NCI-H2081 (cell line): ENCODE measurements at places on chromosomes 2 and 18.
A peak's percentile ranks its signal among the peaks of the same experiment; 100 is the strongest.

DNA sequence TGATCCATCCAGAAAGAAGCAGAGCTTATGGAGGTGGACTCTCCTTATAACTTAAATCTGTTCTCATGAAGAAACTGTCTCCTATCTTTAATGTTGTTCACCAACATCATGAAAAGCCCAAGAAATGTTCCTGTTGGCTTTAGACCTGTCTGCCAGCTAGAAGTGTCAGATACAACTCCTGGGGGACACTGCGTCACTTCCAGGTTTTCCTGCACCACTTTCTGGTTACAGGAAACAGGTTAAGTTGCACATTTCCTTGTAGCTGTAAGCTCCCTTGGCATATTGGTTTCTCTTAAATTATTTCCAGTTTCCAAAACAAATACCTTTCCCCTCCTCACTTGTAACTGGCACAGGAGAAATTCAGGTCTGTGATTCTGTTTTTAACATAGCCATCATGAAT, 2.9 kb downstream of the CEP68 start:
- no peak for DNase-seq

DNA sequence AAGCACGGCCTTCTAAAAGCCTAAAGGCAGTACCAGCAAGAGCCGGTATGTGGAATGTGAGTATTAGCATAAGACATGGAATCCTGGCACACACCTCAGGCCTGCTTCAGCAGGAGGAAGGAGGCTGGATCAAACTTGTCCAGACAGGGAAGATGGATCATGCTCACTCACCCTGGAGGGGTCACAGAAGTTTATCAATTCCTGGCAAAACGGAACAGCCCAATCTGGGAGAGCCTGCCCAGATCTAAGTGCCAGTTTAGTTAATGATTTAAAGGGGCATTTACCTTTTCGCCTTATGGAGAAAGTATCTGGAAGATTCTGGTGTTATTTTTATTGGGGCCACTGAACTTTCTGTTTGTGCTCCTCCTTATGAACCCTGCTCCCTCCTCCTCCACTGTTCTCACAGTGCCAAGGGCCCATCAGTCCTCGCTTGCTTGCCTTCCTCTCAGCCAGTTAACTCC, 58.3 kb upstream of the NFE2L2 start:
- no peak for DNase-seq

DNA sequence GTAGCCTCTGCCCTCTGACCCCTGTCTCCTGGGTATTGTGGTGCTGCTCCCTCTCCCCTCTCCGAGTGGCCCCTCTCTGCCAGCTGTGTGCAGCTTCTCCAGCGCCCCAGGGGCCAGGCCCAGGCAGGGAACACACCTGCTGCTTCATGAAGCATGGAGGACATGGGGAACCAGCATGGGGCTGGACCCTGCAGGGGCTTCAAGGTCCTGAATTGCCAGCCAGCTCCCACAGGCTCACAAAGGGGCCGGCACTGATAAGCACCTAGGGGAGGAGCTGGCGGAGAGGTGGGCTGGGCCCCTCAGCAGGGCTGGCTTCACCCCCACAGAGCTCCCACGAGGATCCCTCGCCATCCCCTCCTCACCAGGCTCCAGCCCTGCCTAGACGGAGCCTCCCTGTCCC, 77.4 kb upstream of the GPC1 start:
- DNase-seq, result no peak

- DNase-seq, result no peak
Observed at GRCh38 chr2:216636551-216637450, 3.6 kb downstream of the IGFBP2 start.

DNA sequence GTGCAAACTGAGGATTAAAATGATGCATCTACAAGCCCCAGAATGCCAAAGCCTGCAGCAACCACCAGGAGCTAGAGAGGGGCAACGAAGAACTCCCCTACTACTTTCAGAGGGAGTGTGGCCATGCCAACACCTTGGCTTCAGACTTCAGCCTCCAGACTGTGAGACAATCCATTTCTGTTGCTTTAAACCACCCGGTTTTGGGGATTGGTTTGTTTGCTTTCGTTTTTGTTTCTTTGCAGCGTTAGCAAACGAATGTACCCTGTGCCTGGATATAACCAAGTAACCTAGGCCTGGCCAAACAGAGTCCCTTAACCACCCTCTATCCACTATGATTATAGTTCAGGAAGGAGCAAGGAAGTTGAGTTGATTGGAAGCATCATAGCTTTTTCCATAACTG, 171.2 kb upstream of the NCK2 start:
- DNase-seq, result no peak

GRCh38 chr2:231909631-231910030, 16.6 kb downstream of the NPPC start:
- DNase-seq, result no peak

- no peak for DNase-seq
Observed at GRCh38 chr2:142533177-142533576, 344.3 kb upstream of the KYNU start.

GRCh38 chr2:64888591-64889309, 100.4 kb upstream of the SLC1A4 start:
- no peak for DNase-seq

DNA sequence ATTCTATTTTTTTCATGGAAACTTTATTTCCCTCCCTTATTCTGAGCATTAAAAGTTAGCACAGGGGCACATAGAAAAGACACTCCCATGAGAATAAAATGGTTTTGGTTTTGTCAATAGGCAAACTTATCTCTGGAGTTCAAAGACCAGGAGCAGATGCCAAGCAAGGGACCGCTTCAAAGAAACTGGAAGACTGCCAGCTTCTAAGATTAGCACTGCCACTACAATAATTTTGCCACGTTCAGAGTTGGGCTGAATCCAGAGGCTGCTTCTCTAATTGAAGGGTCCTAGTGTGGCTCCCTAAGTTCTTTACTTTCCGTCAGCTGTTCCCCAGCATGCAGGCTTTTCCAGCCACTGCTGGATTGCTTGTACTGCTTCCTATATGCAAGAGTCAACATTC, 681.0 kb upstream of the GCFC2 start:
- DNase-seq, result no peak

DNA sequence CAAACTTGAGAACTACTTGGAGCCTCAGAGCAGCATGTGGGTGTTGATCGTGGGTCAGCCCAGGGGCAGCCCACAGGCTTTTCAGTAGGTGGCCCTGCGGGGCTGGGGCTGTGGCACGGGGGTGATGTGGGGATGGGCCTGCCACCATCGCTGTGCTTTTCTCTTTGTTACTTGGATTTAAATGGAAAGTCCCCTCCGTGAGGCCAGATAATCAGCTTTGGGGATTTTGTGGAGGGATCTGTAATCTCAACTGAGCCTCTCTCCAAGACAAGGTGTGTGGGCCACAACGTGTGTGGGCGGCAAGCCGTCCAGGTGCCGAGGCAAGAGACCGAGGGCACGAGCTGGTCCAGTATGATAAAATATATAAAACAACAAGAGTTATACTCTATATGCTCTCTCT, 16.7 kb downstream of the COLEC11 start:
- DNase-seq, result no peak

GRCh38 chr18:28689588-28689987, 512.7 kb upstream of the CDH2 start:
- no peak for DNase-seq

DNA sequence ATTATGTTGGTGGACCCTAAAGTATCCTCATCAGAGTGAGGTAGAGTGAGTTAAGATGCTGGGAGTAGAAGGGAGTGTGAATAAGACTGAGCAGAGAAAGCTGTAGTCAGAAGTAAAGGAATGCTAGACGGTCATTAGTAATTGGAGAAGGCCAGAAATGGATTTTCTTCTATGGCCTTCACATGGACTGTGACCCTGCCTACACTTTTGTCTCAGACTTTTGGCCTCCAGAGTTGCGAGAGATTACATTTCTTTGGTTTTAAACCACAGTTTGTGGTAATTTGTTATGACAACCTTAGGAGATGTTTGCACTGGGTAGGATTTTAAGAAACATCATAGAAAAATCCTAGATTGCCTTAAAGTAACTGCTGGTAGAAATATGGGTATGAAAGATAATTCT, 1267.7 kb upstream of the TMEFF2 start:
- DNase-seq, result no peak

GRCh38 chr2:218229851-218230250, 12.9 kb downstream of the ARPC2 start:
- DNase-seq, result no peak

- no peak for DNase-seq
Observed at GRCh38 chr18:45166836-45167551, 448.3 kb upstream of the SLC14A2 start.

DNA sequence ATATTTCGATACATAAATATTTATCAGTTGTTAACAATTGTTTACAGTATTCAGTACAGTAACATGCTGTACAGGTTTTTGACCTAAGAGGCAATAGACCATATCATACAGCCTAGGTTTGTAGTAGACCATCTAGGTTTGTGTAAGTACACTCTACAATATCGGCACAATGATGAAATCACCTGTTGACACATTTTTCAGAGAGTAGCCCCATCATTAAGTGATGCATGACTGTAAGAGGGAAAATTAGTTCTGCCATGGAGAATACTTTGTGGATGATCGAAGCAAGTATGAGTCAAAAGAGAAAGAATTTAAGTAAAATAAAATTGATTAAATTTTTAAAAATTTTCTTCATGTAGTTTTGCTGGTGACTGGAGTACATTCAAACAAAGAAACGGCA, 32.6 kb downstream of the VIT start:
- no peak for DNase-seq

DNA sequence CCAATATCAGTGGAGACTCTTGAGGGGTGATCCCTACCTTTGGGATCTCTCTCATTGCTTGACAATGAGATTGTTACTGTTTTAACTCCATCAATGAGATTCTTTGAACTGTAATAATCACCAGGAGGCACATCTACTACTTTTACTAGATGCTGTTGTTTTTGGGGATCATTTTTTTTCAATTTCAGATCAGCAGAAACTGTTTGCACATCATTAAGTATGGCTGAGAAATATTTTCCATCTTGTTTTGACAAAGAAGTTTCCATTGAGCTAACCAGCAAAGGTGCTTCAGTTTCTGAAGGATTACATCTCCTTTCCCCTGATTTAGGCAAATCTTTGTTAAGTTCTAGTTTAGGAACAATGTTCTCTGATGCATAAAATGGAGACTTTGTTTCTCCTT, 54.8 kb upstream of the SLC4A10 start:
- no peak for DNase-seq

DNA sequence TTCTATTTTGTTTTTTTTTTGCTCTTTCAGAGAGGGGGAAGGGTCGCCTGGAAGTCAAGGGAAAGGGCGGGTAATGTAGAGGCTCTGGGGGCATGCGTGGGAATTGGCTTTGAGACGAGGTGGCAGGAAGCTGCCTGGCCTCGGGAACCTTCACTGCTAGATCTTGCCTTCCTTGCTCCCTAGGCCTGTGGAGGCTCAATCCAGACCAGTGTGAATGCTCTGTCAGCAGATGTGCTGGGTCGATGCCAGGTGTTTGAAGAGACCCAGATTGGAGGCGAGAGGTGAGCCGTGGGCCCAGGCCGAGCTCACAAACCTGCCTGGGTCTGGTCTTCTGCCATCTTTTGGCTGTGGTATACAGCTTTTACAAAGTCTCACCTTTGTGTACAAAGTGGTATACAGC, 15.5 kb downstream of the CCT7 start:
- no peak for DNase-seq

GRCh38 chr18:43129946-43130524, 14.6 kb upstream of the RIT2 start:
- DNase-seq, result no peak

- DNase-seq, result no peak
Observed at GRCh38 chr2:181462033-181462432, 4.8 kb downstream of the ITGA4 start.

DNA sequence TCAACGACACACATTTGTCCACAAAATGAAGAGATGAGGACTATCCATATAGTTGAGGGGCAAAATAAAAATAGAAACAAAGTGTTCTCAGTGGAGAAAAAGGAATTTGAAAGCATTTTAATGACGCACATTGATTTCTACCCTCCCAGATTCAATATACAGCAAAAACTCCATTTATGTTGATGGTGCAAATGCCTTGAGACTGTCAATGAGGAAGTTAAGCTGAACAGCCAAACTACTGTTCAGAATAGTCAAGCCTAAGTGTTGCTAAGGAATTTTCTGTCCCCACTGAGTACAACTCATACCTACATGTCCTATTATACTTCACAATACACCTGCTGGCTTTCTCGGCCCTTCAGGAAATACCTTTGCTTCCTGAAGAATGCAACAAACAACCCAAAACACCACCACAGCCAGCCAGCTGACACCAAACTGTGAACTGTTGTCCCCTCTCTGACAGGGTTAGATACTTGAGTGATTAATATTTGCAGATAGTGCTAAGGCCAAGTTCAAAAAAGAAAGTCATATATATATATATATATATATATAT, 27.8 kb upstream of the DARS1 start:
- DNase-seq, result no peak

GRCh38 chr2:204005940-204006721, 69.6 kb downstream of the ICOS start:
- DNase-seq, result no peak

DNA sequence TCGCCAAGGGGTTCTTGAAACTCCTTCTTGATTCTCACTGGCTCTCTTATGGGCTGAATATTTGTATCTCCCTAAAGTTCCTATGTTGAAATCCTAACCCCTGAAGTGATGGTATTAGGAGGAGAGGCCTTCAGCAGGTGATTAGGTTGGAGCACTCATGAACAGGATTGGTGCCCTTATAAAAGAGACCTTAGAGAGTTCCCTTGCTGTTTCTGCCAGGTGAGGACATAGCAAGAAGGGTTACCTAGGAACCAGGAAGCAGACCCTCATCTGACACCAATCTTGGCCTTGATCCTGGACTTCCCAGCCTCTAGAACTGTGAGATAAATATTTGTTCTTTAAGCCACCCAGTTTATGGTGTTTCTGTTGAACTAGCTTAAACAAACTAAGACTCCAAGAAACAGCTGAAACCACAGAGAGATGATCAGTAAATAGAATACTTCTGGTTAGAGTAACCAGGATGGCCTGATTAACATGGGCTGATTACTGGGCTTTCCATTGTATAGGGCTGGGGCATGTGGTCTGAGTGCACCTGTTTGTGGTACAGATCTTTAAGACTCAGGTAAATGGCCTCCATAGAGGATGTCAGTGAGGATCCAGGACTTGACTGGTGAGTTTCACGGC, 7.7 kb upstream of the CDC42EP3 start:
- DNase-seq, result peak; percentile 49

GRCh38 chr2:46451131-46451711, 28.1 kb upstream of the TMEM247 start:
- no peak for DNase-seq

DNA sequence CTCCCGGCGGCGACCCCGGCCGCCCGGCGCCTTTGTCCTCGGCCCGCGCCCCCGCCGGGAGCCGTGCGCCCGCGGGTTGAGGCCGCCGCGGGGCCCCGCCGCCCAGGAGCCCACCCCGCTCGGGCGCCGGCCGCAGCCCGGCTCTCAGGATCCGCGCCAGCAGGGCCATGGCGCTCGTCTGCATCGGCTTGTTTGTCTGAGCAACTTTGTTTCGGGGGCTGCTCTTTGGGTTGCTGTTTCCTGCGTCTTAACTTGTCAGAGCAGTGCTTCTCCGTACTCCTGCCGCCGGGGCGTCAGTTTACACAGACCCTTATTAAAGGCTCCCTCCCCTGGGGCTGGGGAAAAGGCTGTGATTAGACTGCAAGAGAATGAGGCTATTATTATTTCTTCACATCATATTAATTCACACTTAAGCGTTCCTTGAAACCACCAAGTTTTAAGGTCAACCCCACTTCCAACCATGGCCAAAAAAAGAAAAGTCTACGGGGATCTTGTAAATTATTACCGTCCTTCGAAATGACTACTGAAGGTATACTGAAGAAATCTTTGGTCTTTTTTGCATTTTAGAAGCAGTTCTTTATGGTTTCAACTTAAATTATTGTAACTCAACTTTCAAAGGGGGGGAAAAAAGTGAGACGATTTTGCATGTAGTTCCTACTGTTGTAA, at the start of gene CYP27C1:
CYP27C1 (minus strand) TSS at position 198 of the 666 bp plus-strand sequence; CDS start at position 169, 29 bp downstream.
- no peak for DNase-seq

- DNase-seq, result no peak
Observed at GRCh38 chr2:134936691-134937090, 18.1 kb downstream of the CCNT2 start.
